ENCODE measurements at places on chromosomes 4 and X.

GRCh38 chr4:188012426-188012945, 16.9 kb downstream of the ZFP42 start:
- no peak for DNase-seq

DNA sequence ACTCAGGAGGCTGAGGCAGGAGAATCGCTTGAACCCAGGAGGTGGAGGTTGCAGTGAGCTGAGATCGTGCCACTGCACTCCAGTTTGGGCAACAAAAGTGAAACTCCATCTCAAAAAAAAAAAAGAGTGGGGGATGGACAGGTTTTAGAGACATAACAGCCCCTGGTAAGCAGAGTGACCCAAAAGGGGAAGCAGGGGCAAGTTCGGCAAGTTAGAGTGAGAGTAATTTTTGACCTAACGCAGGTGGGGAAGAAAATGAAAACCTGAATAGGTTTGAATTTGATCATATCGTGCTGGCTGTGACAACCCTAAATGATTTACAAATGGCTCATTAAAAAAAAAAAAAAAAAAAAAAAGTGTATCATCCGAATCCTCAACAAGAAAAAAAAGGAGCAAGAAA, 25.7 kb upstream of the TMEM131L start:
- no peak for DNase-seq

DNA sequence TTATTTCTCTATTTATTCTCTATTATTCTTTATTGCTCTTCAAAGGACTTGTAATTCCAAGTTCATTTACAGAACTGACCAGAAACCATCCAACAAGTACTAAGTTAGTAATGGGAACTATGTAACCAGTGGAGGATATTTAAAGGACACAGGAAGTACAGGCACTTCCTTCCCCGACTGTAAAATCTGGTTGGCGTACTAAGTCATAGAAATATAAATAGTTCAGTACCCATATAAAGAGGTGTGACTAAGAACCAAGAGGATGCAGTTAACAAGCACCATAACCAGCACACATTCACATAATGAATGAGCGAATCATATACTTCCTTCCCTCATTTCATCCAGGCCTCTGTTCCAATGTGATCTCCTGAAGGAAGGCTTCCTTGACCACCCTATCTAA, 3.6 kb upstream of the EIF4E start:
- no peak for DNase-seq

DNA sequence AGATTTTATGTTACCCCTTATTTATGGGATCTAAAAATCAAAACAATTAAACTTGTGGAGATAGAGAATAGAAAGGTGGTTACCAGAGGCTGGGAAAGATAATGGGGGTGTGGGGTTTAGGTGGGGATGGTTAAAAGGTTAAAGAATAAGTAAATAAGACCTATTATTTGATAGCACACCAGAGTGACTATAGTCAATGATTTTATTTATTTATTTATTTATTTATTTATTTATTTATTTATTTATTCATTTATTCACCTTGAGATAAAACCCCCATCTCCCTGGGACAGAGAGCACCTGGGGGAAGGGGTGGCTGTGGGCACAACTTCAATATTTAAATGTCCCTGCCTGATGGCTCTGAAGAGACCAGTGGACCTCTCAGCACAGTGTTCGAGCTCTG, 66.1 kb downstream of the UGT2A3 start:
- no peak for DNase-seq

DNA sequence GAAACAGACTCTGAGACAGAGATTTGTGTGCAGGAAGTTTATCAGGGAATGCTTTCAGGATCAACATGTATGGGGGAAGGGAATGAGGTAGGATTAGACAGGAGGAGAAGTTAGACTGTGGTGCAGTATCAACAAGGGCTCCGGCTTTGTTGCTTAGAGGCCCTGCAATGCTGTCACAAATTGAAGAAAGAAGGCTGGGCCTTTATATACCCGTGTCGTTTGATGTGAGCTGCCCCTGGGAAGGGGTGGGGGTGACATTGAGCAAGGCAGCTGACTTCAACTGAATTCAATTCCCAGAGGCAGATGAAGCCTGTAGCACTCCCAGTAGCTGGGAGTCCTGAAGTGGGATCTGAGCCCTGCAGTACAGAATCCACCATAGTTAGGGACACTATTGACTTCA, 29.5 kb upstream of the USP9X start:
- no peak for DNase-seq

DNA sequence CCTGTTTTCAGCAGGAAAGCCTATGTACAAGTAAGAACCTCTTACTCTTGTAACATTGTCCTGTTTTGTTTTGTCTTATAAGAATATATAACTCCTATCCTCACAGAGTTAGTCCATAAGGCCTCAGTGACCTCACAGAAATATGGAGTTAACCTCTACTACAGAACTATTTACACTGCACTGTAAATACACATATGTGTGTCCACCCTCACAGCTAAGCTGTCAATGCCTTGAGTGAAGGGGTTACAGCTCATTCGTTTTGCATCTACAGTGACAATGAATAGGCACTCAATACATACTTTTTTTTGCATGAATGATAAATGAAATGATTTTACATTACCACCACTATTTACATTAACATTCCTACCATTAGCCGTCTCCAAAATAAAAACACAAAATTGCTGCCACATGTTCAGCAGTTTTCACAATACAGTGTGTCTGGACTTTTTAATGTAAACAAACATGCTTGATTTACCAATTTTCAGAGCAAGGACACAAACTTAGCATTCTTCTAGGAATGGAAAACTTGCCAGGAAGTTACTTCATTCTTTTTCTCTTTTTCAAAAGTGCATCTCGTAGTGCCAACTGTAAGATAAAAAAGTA, 9.5 kb upstream of the NAAA start:
- DNase-seq = no peak

DNA sequence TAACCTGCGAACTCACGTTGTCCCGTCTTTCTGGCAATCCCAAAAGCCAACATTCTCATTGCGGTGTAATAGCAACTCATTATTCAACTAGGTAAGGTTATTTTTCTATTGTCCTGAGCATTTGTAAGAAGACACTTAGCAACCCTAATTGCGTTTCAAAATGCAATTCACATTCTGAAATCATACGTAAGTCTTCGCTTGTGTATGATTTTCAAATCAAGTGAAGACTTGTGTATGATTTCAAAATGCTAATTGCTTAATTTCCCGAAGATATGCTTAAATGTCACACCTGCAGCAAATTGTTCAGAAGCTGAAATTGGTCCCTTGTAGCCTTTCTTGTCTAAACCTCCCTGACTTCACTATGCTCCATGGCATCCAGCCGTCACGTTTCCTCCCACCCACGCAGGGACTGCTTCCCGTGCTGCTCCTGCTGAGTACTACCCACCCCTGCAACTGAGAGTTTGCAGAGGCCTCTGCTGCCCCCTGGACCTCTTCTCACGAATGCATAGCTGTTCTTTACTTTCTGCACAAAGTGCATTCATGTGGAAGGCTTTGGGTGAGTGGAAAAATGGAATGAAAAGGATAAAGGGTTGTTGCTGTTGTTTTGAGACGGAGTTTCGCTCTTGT, 40.8 kb upstream of the CLDN24 start:
- DNase-seq = no peak
